ENCODE measurements at places on chromosomes 4 and X. TPM values are rescaled to one million over a fixed set of nuclear protein-coding genes. Genes with fewer than 3 reads are reported as not detected.

Gene SPANXB1
- not detected for total RNA-seq

Gene NPY2R
- total RNA-seq: not detected

Gene UCP1
- not detected for total RNA-seq

Gene KCND1
- 7.2 TPM for total RNA-seq

Gene MTNR1A
- total RNA-seq: not detected

Gene CFI
- not detected for total RNA-seq

Gene EDA2R
- total RNA-seq: 6.3 TPM

Gene FANCB
- 3.4 TPM for total RNA-seq

Gene OTC
- total RNA-seq: not detected

Gene DDIT4L
- not detected for total RNA-seq

Gene BEND4
- total RNA-seq: 2.1 TPM

Measured in glutamatergic neuron (in vitro differentiated cells).